ENCODE measurements at places on chromosomes 2 and 18. TPM values are rescaled to one million over a fixed set of nuclear protein-coding genes. Genes with fewer than 3 reads are reported as not detected.

DNA sequence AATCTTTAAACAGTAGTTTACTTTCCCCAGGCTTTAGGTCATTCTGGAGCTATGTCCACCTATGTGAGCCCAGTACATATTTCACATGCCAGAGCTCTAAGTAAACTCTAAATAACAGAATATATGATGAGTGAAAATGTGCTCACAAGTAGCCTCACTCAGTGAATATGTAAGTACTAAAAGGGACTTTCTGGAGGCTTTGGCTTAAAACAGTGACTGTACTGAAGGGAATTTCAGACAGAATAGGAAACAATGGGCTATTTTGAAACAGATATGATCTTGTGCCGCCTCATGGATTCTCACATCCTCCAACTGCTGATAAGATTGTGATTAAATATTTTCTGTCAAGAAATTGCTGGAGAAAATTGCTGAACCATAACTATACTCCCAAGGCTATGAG, 747.9 kb downstream of the SOCS6 start:
- DNase-seq = no peak

DNA sequence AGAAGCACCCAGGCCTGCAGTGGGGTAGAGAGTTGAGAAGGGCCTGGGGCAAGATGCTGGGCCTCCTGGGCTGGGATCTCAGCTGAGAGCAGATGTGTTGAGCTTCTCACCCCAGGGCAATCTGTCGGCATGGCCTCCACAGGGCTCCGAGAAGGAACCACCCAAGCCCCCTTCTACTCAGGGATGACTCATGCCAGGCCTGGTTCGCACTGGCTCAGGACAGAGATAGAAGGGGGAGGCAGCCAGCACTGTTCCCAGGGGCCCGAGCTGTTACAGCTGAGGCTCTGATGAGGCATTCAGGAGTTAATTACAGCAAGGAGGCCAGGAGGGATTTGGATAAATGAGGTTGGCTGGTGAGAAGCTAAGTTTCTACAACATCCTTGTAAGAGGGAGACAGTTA, 62.5 kb downstream of the CENPO start:
- DNase-seq = no peak

GRCh38 chr2:69902213-69902922, 8.6 kb downstream of the SNRNP27 start:
- no peak for DNase-seq

DNA sequence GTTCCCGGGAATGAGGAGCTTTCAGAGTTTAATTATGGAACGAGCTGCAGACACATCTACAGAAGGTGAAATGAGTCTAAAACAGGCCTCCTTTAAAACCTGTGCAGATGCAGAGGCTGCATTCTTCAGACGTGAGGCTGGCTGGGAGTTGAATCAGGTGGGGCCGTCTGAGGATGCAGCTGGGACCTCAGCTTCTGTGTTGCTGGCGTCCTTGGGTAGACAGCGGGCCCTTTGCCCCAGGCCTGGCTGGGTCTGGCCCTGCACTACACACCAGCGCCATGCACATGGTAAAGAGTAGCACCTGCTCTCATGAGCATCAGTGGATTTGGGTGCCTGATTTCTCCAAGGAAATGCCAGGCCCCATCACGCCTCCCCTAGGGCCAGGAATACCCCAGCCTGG, 67.3 kb downstream of the TMEM18 start:
- DNase-seq = peak; percentile 68

DNA sequence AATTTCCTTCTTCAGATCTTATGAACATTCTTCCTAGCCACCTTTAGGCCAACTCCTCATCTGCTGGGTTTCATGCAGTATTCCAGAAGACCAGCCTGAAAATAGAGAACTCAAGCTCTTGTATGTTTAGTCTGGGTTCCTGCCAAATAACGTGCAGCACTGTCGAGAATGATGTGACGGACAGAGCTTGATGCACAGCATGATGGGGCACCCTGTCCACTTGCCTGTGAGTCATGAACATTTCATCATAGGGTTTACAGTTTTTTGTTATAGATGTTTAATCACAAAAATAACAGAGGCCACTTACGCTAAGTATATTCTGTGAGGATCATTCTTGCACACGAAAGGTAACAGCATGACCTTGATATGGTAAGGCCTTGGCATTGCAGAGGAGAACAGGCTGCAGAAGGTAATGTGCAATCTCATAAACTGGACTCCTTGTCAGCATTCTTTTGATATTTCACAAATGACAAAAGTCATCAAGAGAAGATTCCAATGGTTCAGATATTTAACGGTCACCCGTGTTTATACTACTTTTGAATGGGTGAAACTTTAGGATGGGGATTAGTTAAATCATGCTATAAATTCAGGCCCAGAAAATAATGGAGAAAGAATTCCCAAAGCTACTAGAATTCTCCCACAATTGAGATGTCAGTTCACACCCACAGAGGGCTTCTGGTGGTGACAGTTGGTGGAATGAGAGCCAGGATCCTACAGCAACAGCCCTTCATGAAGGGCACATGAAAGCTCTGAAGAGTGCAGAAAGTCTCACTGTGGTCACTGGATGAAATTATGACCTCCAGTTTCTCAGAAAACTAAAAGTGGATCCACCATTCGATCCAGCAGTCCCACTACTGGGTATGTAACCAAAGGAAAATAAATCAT, 396.1 kb upstream of the RAB12 start:
- DNase-seq = no peak

DNA sequence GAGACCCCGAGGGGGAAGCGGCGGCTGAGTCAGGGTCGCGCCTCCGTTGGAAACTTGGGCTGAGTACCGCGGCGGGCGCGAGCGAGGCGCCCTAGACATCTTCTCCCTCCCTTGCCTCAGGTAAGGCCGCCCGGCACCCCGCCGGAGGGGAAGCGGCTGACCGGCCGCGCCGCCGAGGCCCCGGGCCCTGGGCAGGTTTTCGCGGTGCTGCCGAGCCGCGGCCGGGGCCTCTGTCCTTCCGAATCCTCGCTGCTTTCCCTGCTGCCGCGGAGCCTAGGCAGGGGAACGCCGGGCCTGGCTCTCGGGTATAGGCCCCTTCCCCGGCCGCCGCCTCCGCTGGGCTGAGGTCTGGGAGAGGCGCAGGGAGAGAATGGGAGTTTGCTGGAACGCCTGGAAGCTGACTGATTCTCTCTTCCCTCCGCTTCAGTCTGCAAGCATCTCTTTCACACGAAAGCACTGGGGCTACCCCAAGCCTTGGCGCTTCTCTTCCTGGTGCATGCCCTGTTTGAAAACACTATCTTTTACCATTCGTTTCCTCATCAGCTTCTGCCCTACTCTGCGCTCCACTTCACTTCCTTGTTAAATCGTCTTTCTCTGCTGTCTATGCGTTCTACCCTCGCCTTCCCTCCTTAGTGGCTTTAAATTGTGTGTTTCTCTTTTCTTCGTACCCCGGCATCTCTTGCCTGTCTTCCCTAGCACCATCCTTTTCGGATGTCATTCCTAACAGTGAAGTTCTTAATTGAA, 652 bp downstream of the PPM1B start:
- DNase-seq = no peak

DNA sequence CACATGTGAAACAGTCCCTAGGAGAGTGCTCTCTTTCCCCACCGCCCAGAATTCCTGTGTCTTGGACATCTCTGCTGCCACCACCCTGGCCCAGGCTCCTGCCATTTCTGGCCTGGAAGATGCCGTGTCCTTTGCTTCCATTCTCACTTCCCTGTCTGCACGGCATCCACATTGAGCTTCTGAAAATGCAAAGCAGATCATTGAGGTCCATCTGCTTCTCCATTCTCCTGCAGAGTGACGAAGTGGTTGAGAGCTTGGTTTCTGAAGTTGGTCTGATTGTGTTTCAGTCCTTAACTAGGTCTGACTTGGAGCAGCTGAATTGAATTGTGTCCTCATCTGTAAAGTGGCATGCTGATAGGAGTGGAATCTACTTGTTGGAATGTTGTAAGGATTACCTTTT, 98.7 kb upstream of the MGAT5 start:
- DNase-seq = no peak

GRCh38 chr2:135870571-135870970, 5.7 kb downstream of the MCM6 start:
- no peak for DNase-seq

GRCh38 chr2:190791976-190792575, 88.5 kb upstream of the GLS start:
- no peak for DNase-seq

- DNase-seq = peak; percentile 81
Measured at GRCh38 chr2:239308661-239309397, 92.0 kb downstream of the HDAC4 start.

DNA sequence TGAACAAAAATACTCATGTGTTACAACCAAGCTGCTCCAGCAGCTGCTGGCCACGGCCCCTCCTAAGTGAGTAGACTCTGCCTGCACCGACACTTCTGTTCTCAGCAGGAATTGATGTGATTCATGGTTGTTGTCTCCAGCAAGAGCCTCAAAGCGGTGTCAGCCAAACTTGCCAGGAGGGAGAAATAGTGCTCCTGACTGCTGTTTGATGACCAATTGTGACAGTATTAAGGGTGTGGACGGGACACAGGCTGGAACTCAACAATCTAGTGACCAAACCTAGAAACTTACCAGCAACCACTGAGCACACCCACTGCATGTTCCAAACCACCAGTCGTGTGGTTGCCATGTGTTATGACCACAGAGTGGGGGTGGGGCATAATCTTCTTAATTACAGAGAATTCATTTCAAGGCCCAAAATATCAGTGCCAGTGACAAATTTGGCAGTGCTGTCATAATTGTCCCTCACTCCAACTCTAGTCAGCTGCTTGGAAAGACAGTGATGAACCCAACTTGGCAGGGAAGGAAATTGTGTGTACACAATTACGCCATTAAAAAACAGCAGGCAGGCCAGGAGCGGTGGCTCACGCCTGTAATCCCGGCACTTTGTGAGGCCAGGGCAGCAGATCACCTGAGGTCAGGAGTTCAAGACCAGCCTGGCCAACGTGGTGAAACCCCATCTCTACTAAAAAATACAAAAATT, 30.4 kb downstream of the FBLN7 start:
- no peak for DNase-seq

GRCh38 chr18:3177902-3178687, 41.7 kb downstream of the MYOM1 start:
- no peak for DNase-seq

DNA sequence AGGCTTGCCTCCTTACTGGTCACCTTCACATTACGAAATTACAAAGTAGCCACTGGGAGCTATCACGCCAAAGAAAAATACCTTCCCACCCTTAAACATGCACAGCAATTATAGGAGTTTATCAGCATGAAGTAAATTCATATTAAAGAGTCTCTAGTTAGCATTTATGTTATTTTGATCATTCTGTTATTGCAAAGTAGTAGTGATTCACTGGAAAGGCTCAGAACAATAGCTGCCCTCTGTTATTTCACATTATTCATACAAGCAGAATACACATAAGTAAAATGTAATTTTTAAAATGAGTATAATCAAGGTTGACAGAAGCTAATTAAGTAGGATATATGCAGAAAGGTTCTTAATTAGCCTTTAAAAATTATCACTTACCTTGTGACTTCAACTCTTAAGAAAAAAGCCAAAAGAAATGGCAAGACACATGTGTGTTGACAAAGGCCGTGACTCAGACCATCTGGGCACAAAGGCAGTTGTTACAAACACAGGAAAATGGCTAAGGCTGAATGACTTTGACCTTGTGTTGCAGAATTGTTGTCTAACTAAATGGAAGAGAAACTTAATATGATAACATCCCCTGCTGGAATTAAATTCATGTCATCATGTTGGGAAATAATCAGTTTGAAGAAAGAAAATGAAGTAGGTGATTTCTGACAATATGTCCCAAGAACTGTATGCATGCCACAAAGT, 108.3 kb downstream of the ARL6IP6 start:
- DNase-seq = no peak

GRCh38 chr2:128980475-128980874, 661.8 kb upstream of the HS6ST1 start:
- DNase-seq = peak; percentile 67

GRCh38 chr2:26477911-26478253, at the start of gene OTOF:
Gene OTOF, minus strand, starts transcription at chr2:26478124.
- DNase-seq = no peak

Gene MRO
- total RNA-seq = 2.9 TPM

Gene ZNF519
- 3.9 TPM for total RNA-seq

Gene CBLN2
- not detected for total RNA-seq

Gene FAM161A
- total RNA-seq = 1.00 TPM

Gene EMILIN2
- 37.2 TPM for total RNA-seq

Gene SP9
- total RNA-seq = not detected

Gene PDE11A
- 1.00 TPM for total RNA-seq

Gene ALK
- 1.0 TPM for total RNA-seq

Gene METTL5
- 69.4 TPM for total RNA-seq

All from mesenteric fat pad (tissue), 1 donor.